ENCODE measurements at places on chromosomes 12 and 14.

GRCh38 chr12:4137015-4137414, 136.5 kb upstream of the CCND2 start:
- no peak for DNase-seq

DNA sequence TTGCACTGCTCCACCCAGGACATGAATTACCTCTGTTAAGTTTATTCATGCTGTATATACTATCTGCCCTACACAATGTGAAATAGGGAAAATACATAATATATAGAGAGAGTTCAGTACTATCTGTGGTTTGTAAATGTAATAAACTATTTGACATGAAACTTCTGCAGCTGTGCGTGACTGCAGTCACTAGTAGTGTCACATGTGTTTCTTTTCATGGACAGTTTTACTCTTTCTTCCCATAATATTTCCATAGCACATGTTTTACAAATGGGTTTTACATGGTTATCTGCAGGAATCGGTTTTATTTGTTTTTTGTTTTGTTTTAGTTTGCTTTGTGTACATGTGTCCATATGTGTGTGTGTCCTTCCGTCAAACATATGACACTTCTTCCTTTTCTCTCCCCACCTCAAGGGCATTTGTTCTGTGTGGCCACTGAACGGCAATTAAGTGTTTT, 1644.1 kb upstream of the FLRT2 start:
- no peak for DNase-seq

DNA sequence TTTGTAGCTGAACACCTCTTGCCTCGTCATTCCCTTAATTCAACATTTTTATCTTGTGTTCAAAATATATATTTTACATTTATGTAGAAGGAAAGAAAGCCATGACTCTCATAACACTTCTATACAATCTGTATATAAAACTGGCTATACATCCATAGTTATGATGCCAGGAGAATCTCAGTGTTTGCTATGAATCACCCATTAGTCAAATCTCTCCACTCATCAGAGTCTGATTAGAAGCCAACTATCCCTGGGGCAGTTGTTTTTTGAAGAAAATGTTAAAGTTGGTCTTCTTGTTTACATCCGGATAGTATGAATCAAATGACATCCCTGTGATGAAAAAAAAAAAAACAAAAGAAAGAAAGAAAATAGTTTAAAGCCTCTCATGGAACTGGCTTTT, 503.9 kb downstream of the NELL2 start:
- DNase-seq = no peak

DNA sequence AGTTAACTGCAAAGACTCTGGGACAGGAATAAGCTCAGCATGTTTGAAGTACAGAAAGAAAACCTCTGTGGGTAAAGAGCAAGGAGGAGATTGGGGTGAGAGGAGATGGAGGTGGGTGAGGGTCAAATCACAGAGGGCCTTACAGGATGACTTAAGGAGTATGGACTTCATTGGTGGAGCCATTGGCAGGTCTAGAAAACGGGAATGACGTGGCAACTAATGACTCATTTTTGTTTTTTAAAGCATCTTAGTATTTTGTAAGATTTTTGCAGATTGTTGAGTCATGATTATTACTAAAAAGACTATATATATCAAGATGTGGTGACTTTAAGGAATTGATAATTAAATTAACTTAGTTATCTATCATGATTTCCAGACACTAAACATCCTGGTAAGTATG, 18.5 kb downstream of the UTP20 start:
- DNase-seq = no peak

GRCh38 chr14:61648377-61648776, 46.9 kb upstream of the HIF1A start:
- no peak for DNase-seq

DNA sequence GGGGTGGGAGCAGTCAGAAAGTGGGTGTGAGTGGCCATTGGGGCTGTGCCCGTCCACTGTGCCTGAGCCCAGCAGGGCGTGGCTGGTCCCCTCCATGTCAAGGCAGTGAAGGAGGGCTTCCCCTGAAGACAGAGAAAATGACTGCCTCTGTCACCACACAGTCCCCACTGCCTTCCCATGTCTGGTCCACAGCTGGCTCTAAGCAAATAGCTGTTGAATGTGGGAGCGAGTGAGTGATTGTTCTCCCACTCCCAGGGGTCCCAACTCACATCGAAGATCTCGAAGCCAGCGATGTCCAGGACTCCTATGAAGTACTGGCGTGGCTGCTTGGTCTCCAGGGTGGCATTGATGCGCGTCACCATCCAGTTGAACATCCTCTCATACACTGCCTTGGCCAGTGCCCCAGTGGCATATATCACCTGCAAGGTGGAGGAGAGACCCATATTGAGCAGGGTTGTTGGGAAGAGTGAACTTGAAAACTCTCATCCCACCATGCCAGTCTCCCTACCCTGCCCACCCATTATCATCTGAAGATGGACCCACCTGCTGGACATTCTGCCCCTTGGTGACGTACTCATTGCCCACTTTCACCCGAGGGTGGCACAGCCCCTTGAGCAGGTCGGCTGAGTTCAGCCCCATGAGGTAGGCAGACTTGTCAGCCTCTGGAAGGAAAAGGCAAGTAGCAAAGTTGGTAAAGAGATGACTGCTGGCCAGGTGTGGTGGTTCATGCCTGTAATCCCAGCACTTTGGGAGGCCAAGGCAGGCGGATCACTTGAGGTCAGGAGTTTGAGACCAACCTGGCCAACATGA, 6.6 kb downstream of the MYH7 start:
- no peak for DNase-seq

DNA sequence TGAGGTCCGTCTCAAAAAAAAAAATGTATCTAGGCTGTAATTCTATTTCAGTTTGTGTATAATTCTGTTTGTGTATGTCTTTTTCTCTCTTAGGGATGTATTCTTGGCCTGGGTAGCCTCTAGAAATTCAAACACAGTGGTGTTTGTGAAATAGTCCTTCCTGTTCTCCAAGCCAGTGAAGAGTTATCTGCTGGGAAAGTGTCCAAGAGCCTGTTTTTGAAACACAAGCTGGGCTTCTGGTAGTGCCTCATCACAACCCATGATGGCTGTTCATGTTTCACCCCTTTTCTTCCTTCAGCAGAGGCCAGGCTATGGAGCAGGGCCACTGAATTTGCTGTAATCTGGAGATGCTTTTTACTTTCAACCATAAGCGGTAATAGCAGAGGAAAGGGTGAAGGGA, 14.7 kb downstream of the METTL3 start:
- DNase-seq = no peak

GRCh38 chr12:124599074-124599999, 31.9 kb upstream of the NCOR2 start:
- DNase-seq = peak; percentile 49

DNA sequence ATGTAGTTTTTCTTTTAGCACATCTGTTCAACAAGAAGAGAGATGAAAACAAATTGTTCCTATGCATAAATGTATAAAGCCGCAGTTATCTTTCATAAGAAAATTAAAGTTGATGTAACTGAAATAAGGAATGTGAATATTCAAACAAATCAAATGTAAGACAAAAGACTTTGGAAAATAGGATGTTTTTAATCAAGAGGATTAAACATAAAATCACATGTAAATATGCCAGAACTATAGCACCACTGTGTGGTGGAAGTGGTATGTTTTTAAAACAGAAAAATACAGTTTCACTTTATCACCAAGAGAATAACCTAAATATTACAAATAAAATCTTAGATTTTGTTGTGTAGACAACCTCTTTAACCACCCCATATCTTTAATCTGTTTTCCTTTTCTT, 40.4 kb downstream of the CAPS2 start:
- peak; percentile 11 for DNase-seq

- DNase-seq = peak; percentile 93
Measured at GRCh38 chr14:55107766-55108554, 21.1 kb upstream of the LGALS3 start.

- peak; percentile 90 for DNase-seq
Measured at GRCh38 chr14:55699131-55700057, 119.4 kb downstream of the KTN1 start.

DNA sequence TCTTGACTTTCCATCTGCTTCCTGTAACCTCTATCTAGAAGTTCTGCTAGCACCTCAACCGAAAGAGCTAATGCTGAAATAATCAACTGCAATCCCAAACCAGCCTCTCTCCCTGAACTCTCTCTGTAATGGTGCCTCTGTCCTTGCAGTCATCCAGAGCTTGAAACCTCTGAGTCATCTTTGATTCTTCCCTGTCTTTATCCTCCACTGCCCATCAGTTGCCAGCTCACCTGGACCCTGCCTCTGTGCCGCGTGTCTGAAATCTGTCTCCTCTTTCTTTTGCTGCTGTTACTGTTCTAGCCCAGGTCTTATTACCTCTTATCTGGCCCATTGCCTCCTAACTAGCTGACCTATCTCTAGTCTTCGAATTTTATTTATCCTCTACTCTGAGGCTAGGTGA, 15.5 kb downstream of the CLSTN3 start:
- DNase-seq = no peak

DNA sequence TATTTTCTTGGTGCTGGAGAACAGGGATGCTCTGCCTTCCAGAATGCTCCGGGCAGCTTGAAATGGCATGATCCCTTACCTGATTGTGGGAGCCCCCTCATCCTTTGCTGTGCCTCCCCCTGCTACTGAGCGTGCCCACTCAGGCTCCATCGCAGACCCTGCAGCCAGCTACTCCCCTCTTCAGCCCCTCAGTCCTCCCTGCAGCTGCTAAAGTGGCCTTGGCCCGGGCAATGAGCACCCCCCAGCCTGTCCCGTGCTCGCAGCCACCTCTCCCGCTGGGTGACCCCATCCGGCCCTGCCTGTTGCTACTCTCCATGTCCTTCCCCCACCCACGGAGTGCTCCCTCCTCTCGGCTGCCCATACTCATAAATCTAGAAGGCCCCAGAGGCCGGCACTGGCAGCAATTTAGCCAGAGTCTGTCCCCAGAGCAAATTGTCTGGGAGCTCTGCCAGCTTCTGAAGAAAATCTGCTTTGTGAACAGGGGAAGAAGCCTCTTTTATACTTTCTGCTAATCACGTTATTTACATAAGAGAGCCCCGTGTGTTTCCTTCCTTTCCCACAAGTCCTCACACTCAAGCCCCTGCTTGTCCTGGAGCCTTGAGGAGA, 143.7 kb upstream of the FRMD6 start:
- DNase-seq = no peak

DNA sequence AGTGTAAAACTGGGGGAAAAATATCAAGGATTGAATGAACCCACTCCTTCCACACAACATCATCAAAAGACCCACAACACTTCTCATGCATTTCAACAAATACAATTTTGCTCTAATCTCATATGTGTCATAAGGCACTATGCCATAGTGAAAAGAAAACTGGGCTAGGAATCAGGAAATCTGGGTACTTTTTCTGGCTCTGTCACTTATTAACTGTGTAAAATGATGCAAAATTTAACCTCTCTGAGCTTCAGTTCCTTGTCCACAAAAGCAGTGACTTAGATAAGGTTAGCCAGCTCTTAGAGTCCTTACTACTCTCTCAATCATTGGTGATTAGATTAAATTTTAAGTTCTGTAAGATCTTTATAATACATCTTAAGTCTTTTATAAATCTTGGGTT, 250.5 kb upstream of the SOX5 start:
- DNase-seq = no peak

GRCh38 chr14:73468828-73469375, 10.6 kb upstream of the NUMB start:
- no peak for DNase-seq

DNA sequence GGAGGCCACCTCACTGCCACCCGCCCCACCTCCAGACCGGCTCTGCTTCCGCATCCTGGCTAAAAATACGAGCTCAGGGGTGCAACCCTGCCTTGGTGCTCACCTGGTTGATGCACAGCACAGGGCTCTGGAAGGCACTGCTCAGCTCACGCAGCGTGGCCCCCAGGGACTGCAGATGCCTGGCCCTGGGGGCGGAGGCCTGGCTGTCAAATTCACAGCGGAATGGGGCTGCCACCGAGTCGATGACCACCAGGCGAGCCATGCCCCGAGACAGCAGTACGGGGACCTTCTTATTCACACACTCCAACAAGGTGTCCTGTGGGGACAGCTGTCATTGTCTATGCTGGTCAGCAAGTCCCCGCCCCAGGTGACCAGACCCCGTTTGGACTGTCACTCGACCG, 16.0 kb downstream of the XRCC3 start:
- no peak for DNase-seq

DNA sequence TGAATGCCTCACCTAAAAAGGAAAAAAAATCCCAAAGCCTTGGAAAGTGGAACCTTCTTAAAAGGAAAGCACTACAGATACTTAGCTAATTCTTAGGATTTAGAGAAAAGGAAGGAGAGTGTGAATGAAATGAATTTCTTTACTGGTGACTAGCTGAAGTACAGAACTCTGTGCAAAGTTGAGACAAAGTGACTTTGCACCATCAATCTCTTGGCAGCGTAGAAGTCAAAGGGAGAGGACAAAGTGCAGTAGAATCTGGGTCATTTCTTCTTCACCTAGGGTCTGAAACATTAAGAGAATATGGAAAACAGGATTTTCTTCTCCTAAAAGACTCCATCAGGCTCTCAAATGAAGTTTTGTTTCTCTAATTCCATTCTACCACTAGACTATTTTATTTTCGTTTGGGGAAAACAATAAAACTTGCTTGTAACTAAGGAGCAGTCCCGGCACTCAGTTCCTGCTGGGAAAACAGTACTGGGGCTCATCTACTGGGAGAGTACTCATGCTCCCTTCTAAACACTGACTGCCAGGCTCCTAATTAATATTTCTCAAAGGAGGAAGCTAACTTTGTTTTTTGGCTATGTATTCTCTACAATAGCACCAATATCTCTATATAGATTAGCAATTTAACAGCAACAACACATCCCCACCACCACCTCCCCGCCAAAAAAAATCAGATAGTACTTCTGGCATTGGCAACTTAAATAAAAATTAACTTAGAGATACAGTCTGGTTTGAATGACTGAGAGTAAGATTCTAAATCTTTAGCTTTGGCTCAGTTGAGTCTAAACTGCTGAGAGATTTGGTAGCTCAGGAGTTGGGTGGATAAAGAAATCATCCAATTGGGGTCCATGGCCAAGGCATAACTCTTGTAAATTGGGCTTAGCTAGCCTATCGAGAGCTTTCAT, 110.7 kb downstream of the SLC15A5 start:
- no peak for DNase-seq

DNA sequence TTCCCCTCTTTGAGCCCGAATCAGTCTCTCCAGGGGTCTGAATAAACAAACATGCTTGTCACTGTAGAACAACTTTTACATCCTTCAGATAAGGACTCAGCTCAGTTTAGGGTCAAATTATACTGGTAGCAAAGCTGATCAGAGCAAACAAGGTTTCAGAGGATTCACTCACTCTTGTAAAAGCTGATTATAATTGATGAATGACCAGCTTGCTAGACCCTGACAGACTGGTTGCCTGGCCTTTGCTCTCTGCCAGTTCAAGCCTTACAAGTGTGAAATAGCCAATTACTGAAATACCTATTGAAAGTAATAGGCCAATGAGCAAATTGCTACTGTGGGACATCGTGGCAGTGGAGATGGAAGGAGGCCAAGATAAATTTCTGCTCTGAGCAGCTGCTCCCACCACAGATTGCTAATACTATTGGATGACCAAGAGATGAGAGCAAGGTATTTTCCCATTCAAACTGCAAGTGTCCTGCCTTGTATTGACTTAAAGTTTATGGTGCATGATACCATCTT, 177.6 kb downstream of the PDZRN4 start:
- peak; percentile 52 for DNase-seq

GRCh38 chr12:93720559-93720958, 43.4 kb downstream of the CRADD start:
- DNase-seq = no peak

All from Caki2 (cell line).